ENCODE measurements at places on chromosomes 6 and 20. TPM values are rescaled to one million over a fixed set of nuclear protein-coding genes. Genes with fewer than 3 reads are reported as not detected.

GRCh38 chr6:35719830-35720733 lies 16.8 kb upstream of the ARMC12 start:
- H3K36me3 ChIP-seq, result no peaks in the 10 kb centered on the region
- H3K4me3 ChIP-seq, result no peak overlapping the region
- H3K4me1 ChIP-seq, result no peaks in the 10 kb centered on the region
- H3K27ac ChIP-seq, result peak overlapping the region; percentile 71

GRCh38 chr6:117795234-117795633 lies 111.8 kb upstream of the SLC35F1 start:
- H3K27me3 ChIP-seq, result no peaks in the 10 kb centered on the region
- H3K4me3 ChIP-seq, result no peak overlapping the region
- no peak overlapping the region for H3K27ac ChIP-seq
- H3K4me1 ChIP-seq, result no peaks in the 10 kb centered on the region
- H3K36me3 ChIP-seq, result no peaks in the 10 kb centered on the region
- no peak for DNase-seq

- H3K4me1 ChIP-seq, result no peaks in the 10 kb centered on the region
- no peak for DNase-seq
- no peaks in the 10 kb centered on the region for H3K36me3 ChIP-seq
These were observed 177.9 kb downstream of the COL9A1 start for GRCh38 chr6:70124882-70125545.

- no peak for DNase-seq
- no peaks in the 10 kb centered on the region for H3K4me1 ChIP-seq
- H3K27ac ChIP-seq, result peak overlapping the region; percentile 38
- no peak overlapping the region for H3K4me3 ChIP-seq
These were observed 95.7 kb downstream of the TULP4 start for GRCh38 chr6:158408013-158408412.

GRCh38 chr6:120545353-120545752 lies 788.9 kb downstream of the TBC1D32 start:
- H3K4me1 ChIP-seq, result no peaks in the 10 kb centered on the region
- no peaks in the 10 kb centered on the region for H3K27me3 ChIP-seq
- H3K36me3 ChIP-seq, result no peaks in the 10 kb centered on the region
- no peak overlapping the region for H3K4me3 ChIP-seq
- H3K27ac ChIP-seq, result no peak overlapping the region

- H3K27me3 ChIP-seq, result no peaks in the 10 kb centered on the region
- no peak for DNase-seq
- H3K4me3 ChIP-seq, result no peak overlapping the region
- H3K27ac ChIP-seq, result no peak overlapping the region
- H3K4me1 ChIP-seq, result no peaks in the 10 kb centered on the region
- H3K36me3 ChIP-seq, result no peaks in the 10 kb centered on the region
These were observed 30.3 kb downstream of the KIF13A start for GRCh38 chr6:17957086-17957485.

DNA sequence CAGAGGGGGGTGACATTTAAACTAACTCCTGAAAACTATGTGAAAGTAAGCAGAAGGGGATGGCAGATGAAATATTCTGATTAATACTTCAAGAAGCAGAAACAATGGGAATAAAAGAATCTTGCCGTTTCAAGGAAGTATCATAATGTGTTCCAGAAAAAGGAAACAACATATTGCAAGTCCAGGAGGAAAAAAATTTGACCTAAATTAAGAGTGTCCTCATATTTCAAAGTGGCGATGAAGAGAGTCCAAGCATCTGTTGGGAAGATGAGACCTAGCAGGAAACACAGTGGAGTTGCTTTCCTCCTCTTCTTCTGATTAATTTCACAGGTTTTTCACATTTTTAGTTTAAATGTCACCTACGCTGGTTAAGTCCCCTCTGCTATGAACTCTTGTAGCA lies 45.6 kb upstream of the TNFAIP3 start:
- H3K4me3 ChIP-seq, result no peak overlapping the region
- no peaks in the 10 kb centered on the region for H3K36me3 ChIP-seq
- no peaks in the 10 kb centered on the region for H3K27me3 ChIP-seq
- no peak for DNase-seq
- no peaks in the 10 kb centered on the region for H3K4me1 ChIP-seq
- no peak overlapping the region for H3K27ac ChIP-seq

GRCh38 chr6:71250099-71250602 lies 38.5 kb upstream of the OGFRL1 start:
- no peak overlapping the region for H3K4me3 ChIP-seq
- H3K36me3 ChIP-seq, result no peaks in the 10 kb centered on the region
- H3K27me3 ChIP-seq, result no peaks in the 10 kb centered on the region
- H3K27ac ChIP-seq, result peak overlapping the region; percentile 32

DNA sequence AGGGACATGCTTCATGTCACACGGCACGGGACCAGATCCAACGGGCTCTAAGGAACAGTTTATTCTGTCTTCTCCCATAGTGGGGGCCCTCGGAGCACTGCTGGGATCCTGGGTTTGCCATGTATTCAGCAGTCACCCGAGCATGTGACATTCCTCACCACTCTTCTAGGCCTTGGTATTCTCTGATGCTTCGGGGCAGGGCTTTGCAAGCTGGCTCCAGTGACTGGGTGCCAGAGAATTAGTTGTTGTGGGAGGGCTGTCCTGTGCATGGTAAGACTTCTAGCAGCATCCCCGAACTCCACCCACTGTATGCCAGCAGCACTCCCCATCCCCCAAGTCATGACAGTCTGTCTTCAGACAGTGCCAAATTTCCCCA lies 5.4 kb downstream of the CCN5 start:
- H3K4me1 ChIP-seq, result peaks cover 9% of the 10 kb centered on the region
- H3K36me3 ChIP-seq, result no peaks in the 10 kb centered on the region
- H3K27me3 ChIP-seq, result no peaks in the 10 kb centered on the region
- H3K4me3 ChIP-seq, result no peak overlapping the region
- DNase-seq, result no peak
- peak overlapping the region; percentile 68 for H3K27ac ChIP-seq

- H3K4me3 ChIP-seq, result no peak overlapping the region
- H3K4me1 ChIP-seq, result no peaks in the 10 kb centered on the region
- no peaks in the 10 kb centered on the region for H3K27me3 ChIP-seq
- H3K27ac ChIP-seq, result no peak overlapping the region
- H3K36me3 ChIP-seq, result no peaks in the 10 kb centered on the region
These were observed 164.0 kb downstream of the FOXC1 start for GRCh38 chr6:1773700-1774099.

- no peak overlapping the region for H3K4me3 ChIP-seq
- no peaks in the 10 kb centered on the region for H3K4me1 ChIP-seq
- no peaks in the 10 kb centered on the region for H3K36me3 ChIP-seq
- no peaks in the 10 kb centered on the region for H3K27me3 ChIP-seq
These were observed 269.1 kb downstream of the CD83 start for GRCh38 chr6:14386668-14387067.

DNA sequence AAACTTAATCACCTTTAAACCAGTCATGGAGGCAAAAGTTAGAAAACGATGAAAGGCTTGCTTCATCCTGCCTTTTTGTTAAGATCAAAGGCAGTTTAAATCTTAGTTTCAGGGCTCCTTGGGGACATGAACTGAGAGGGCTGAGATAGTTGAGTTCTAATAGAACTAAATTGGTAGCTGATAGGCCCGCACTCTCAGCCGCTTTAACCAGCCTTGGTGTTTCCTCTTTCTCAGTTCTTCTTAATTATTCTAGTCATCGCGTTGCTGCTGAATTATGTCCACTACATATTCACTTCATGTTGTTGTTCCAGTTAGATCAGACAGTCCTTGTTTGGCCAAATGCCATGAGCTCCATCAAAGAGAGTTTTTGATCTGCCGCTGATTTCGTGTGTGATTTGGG lies 72.5 kb downstream of the ANKS1A start:
- no peaks in the 10 kb centered on the region for H3K36me3 ChIP-seq
- no peaks in the 10 kb centered on the region for H3K27me3 ChIP-seq
- peaks cover 5% of the 10 kb centered on the region for H3K4me1 ChIP-seq
- no peak overlapping the region for H3K4me3 ChIP-seq
- no peak for DNase-seq
- H3K27ac ChIP-seq, result peak overlapping the region; percentile 67

DNA sequence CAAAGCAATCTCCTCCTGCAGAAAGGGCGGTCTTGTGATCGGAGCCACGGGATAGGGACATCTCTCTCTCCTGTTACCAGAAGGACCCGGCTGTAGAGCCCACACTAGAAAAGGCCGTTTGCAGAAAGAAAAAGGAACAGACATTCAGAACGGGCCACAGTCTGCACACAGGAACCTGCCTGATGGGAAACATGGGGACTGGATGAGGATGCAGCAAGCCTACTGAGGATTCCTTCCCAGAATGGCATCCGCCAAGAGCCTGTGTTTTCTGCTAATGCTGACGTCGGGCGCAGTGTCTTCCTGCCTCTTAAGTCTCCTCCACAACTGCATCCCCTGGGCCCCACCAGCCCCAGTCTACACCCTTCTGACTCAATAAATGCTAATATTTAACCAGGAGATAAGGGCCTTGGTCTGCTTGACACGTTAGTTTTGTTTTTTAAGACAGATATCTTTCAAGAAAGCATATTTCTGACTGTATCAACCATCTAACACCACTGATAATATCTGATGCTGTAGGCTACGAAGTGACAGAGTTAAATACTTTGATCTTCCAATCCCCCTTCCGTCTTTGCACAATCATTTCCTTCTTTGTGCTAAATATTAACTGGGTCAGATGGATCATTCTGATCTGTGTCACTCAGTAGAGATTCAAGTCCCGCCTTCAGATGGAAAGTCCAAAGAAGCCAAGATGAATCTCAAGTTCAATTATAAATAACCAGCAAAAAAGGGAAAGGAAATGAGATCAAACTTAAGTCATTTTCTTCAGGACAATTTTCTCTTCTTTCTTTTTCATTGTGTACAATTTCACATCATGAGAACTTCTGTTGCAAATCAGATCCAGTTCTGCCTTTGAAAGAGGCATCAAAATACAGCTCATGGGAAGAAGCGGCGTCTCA lies 20.7 kb downstream of the FAM50B start:
- H3K27ac ChIP-seq, result no peak overlapping the region
- no peaks in the 10 kb centered on the region for H3K4me1 ChIP-seq
- no peak for DNase-seq
- H3K4me3 ChIP-seq, result no peak overlapping the region

- no peaks in the 10 kb centered on the region for H3K36me3 ChIP-seq
- H3K4me3 ChIP-seq, result no peak overlapping the region
- H3K27ac ChIP-seq, result no peak overlapping the region
- H3K4me1 ChIP-seq, result no peaks in the 10 kb centered on the region
These were observed 24.4 kb upstream of the SLC17A3 start for GRCh38 chr6:25898289-25898977.

- H3K36me3 ChIP-seq, result no peaks in the 10 kb centered on the region
- no peaks in the 10 kb centered on the region for H3K27me3 ChIP-seq
- H3K4me3 ChIP-seq, result no peak overlapping the region
- DNase-seq, result no peak
These were observed 47.9 kb downstream of the BLTP3A start for GRCh38 chr6:34839666-34840352.

DNA sequence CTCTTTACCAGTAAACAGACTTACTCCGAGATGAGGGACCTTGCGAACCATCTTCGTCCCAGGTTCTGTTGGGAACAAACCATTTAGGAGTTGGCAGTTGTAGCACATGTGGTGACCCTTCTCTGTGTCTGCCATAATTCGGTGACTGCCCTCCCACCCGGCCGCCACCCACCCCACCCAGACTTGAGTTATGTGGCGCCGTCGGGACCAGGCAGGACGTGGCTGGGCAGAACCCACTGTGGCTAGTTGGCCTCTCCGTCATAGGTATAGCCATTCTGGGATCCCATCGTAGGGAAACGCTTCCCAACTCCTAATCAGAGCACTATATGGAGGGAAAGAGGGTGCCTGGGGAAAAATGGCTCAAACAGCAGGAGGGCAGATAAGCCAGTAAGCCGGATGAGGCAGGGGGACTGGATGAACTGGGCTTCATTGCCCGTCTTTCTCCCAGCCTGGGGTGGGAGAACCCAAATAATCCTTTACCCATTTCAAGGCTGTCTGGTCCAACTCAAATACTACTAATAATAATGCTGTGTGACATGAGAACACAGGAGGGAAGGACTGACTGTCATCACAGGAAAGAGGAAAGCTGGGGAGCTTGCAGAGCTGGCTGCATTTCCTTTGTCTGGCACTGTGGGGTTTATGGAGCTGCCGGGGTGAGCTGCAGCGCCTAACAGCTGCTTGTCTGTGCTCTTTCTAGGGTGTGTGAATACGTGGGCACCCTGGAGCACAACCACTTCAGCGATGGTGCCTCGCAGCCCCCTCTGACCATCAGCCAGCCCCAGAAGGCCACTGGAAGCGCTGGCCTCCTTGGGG lies 73.0 kb upstream of the PBOV1 start:
- no peak overlapping the region for H3K4me3 ChIP-seq
- no peak overlapping the region for H3K27ac ChIP-seq
- no peaks in the 10 kb centered on the region for H3K27me3 ChIP-seq
- no peak for DNase-seq
- no peaks in the 10 kb centered on the region for H3K4me1 ChIP-seq
- H3K36me3 ChIP-seq, result no peaks in the 10 kb centered on the region

DNA sequence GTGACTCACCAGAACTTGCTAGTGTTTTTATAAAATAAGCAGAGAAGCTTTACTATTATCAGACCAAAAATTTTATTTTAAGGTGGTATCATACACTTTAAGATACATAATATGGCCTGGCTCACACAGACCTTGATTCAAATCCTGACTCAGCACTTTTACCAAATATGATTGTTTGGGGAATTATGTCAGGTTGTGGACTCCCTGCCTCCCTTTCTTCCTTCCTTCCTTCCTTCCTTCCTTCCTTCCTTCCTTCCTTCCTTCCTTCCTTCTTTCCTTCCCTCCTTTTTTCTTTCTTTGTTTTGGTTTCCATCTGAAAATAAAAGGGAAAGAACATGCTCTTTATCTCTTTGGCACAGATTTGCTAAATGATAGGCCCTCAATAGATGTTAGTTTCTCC lies 186.0 kb upstream of the MMS22L start:
- H3K36me3 ChIP-seq, result no peaks in the 10 kb centered on the region
- no peak for DNase-seq
- H3K4me1 ChIP-seq, result no peaks in the 10 kb centered on the region
- no peak overlapping the region for H3K27ac ChIP-seq
- H3K4me3 ChIP-seq, result no peak overlapping the region

DNA sequence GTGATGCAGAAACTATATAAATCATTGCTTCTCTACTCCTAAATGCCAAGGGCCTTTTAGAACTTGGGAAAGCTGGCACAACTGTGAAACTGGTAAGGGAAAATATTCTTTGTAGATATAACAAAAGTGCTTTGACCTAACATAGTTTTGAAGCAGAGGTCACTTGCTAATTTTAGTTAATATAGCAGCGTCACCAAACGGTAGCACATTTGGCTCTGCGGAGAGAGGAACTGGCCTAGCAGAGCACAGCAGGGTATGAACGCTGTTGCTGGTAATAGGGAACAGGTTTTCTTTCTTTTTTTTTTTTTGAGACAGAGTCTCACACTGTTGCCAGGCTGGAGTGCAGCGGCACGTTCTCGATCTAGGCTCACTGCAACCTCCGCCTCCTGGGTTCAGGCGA lies 67.4 kb downstream of the ECT2L start:
- no peaks in the 10 kb centered on the region for H3K27me3 ChIP-seq
- no peak overlapping the region for H3K27ac ChIP-seq
- H3K36me3 ChIP-seq, result no peaks in the 10 kb centered on the region
- no peaks in the 10 kb centered on the region for H3K4me1 ChIP-seq
- H3K4me3 ChIP-seq, result no peak overlapping the region
- no peak for DNase-seq

GRCh38 chr20:19347943-19348456 lies 135.6 kb downstream of the SLC24A3 start:
- no peak for DNase-seq
- H3K4me1 ChIP-seq, result no peaks in the 10 kb centered on the region
- no peaks in the 10 kb centered on the region for H3K27me3 ChIP-seq
- no peak overlapping the region for H3K27ac ChIP-seq
- no peak overlapping the region for H3K4me3 ChIP-seq

Gene GUCA1A
- total RNA-seq, result 0.83 TPM

Gene SPEF1
- total RNA-seq, result 1.3 TPM

Gene COL11A2
- total RNA-seq, result 2.6 TPM

Gene FAM209B
- total RNA-seq, result not detected

Gene TMEM244
- total RNA-seq, result not detected

Measured in uterus (tissue), 4 donors.